Mesendoderm (in vitro differentiated cells): ENCODE measurements at places on chromosomes 3 and 15.

DNA sequence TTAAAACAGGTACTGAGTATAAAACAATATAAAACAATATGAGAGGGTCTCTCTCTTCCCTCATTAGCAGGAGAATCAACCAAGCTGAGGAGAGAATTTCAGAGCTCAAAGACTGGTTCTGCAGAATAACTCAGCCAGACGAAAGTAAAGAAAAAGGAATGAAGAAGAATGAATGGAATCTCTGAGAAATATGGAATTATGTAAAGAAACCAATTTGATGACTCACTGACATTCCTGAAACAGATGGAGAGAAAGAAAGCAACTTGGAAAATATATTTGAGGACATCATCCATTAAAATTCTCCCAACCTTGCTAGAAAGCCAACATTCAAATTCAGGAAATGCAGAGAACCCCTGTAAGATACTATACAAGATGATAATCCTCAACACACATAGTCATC is 630.9 kb downstream of the PYDC2 start:
- no peak for DNase-seq

DNA sequence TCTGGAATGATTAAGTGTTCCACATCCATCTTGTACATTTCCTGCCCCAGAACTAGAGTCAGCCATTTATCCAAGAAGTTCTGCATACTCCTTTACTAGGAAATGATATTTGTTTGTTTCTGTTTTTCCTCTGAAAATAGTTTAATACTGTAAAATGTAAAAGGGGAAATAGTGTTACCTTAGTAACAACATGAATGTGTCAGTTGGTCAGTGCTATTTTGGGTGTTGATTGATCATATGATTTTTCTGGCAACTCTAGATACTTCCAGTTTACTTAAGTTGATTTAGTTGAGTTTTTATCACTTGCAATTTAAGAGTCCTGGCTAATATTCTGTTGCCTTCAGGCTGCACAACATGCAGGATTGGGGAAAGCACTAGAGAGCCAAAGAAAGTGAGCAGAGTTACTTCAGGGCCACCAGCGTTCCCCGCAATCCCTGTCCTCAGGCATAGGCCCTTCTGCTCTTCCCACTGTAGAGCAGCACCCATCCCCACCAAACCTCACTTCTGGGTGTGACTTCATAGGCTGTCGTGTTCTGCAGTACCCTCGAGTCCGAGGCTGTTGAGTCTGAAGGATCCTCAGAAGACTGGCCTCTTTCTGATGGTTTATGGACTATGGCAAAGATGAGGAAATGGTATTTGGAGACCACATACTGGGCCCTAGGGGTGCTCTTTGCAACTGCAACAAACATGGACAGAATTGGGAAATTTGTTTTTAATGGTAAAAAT is 69.0 kb downstream of the CHD2 start:
- DNase-seq = no peak

GRCh38 chr3:66397745-66398144 is 103.1 kb downstream of the LRIG1 start:
- DNase-seq = no peak

GRCh38 chr3:10759495-10759894 is 56.5 kb upstream of the SLC6A11 start:
- DNase-seq = no peak

DNA sequence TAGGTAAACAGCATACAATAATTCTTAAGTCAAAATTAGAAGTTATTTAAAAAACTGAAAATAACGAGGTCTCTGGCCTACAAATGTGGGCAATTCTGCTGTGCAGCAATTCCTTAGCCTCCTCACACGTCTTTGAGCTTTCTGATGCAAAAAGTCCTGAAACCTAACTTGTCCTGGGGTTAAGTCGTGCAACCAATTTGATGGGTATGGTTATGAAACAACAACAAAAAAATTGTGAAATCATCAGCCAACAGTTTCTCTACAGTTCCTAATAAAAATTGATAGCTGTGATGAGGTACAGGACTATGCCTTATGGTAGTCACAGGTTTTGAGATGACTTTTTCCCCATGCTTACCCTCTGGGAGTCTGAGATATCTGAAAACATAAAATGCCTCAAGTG is 6.5 kb upstream of the GLB1 start:
- no peak for DNase-seq

DNA sequence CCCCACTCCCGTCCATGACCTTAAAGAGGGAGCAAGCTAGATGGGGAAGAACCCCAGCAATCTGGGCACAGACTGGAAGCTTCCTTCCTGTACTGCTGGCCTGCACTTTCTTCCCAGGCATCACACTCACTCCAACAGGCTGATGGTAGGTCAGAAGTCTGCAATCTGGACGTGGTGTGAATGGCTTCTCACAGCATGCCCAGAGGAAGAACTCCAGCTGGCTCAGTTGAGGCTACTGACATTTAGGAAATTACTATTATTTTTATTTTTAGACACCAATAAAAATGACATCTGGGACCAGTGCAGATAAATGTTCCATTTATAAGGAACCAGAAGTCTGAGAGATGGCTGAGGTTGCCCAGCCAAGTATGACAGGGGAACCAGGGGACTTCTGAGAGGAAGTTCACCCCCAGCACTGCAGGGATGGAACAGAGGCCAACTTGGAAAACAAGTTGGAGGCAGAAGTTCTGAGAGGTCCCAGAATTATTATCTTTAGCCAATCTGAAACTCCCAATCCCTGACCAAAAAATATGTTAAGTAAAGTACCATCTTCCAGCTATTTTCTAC is 163.8 kb upstream of the CTNNB1 start:
- DNase-seq = no peak
